ENCODE measurements at places on chromosomes 6 and 20.

DNA sequence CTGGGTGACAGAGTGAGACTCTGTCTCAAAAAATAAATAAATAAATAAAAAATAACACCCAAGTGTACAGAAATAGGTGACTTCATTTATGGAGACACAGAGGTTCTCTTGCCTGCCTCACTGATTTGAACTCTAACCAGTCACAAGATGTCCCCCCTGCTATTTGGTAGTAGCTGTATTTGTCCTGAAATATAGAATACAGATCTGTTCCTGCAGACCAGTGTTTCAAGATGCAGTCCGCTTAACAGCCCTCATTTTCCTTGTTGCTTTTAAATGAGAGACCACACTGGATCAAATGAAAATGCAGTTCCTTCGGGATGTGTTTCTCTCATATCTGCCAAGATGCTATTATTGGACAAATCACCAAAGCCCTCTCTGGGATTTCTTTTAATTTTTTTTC lies 7.6 kb downstream of the PLCB4 start:
- no peak for DNase-seq

- no peak for DNase-seq
Measured at GRCh38 chr20:63452341-63452740, 20.1 kb downstream of the KCNQ2 start.

DNA sequence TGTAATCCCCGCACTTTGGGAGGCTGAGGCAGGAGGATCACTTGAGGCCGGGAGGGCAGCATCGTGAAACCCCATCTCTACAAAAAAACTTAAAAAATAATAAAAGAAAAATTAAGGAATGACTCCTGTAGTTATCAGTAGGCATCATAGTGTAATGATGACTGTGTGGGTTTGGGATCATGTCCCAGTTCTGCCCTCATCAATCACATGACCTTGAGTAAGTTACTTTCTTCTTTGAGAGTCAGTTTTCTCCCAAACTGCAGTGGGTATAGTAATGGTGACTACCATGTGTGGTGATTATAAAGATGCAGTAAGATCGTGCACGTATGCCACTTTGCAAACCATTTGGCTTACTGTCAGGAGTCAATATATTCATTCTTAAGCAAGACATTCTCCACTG lies 89.2 kb downstream of the TXNDC5 start:
- no peak for DNase-seq

DNA sequence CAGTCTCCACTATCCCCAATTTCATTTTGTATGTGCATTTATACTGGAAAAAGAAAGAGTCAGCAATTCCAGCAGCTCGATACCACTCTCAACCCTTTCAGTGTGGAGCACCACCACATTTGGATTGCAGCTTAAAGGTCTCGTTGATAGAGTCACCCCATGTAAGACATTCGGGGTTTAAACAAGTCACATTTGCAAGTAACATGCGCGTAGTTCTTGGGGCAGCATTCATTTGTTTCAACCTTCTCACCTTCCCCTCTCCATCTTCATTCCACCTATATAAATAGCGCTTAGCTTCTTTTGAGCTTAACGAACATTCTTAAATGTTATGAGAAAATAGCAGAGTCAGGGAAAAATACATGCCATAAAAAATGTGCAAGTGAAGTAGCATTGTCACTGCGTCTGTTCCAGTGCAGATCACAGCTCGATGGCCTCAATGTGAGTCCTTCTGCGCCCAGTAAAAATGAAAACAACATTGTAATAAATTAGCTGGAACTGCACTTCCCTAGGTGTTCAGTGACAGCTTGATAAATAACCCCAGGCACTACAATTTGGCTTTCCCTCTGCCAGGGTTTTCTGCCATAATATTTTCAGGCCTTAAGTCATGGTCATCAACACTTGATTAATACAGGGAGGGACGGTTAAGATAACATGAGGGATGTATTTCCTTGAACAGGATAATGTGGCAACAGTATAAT lies 737.8 kb upstream of the NRSN1 start:
- DNase-seq: no peak

GRCh38 chr6:68756454-68757375 lies 121.6 kb downstream of the ADGRB3 start:
- DNase-seq: no peak

DNA sequence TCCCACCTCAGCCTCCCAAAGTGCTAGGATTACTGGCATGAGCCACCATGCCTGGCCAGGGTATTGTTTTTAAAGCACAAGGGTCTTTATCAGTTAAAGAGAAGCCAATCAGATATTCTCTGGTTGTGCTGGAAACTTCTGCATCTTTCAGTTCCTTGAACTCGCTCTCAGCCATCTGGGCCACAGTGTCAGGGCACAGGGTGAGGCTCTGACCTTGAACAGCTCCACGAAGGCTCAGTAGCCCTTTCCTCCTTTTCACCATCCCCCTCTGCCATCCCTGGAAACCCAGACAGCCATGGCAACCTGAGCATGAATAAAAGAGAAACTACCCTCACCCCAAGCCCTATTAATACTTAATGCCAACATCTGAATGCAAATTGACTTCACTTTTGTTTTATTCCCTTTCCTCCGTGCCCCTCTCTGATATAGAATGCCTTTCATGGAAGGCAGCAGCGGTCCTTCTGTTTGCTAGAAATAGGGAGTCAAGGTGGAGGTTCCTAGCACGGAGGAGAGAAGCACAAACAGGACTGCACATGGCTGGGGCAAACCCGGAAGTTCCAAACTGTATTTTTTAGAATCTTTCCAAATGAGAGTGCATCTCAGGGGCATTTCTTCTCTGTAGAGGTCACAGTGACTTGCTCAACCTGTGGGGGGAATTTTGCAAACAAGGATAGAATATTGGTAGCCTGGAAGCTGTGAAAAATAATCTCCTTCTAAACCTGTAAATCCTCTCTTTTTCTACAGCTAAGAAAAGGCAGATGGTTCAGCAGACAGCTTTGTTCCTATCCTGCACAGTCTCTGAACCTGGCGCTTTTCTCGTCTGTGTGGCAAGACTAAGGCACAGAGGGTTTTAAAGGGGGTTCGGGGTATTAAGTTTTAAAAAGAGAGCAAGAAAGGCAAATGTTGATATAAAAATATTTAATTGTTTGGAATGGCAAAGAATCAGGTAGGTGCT lies 176.4 kb upstream of the RREB1 start:
- DNase-seq: no peak

DNA sequence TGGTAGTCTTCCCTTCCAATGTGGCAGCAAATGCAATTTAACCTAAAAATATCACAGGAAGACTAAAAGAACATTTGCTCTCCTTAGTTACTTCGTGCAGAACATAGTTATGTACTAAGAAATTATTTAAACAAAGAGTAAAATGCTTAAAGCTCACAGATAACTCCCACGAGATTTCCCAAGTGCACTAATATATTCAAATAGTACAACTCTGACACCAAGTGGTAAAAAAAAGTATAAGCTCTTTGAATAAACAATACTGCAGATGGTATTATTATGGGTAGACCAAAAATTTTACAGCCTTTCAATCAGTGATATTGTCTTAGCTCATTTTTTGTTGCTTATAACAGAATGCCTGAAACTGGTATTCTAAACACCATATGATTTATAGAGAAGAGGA lies 52.8 kb upstream of the FILIP1 start:
- no peak for DNase-seq

- DNase-seq: no peak
Measured at GRCh38 chr6:118696271-118696670, 44.9 kb upstream of the CEP85L start.

DNA sequence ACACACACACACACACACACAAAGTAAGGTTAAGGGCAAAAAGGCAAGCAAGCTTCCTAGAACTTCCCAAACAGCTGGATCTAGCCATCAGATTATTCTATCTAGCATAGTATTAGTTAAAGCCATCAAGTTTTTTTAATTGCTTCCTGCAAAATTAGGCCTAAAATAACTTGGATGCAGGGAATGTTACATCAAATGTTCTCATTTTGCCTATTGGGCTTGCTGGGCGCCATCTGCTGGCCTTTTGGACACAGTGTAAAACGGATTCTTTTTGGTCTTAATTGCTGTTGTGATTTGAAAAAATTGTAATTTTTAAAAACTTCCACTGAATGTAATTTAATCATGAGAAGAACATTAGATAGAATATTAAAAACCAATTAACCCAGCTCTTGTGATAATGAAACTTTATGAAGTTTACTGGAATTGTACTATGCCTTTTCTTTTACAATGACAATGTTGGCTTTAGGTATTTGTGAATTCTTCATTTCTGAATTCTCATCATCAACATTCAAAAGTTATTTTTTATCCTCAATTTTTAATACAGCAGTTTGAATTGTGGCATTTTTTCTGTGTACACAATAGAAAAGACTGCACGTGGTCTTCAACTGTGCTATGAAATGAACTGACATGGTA lies 6.8 kb downstream of the MKKS start:
- DNase-seq: peak; percentile 7

DNA sequence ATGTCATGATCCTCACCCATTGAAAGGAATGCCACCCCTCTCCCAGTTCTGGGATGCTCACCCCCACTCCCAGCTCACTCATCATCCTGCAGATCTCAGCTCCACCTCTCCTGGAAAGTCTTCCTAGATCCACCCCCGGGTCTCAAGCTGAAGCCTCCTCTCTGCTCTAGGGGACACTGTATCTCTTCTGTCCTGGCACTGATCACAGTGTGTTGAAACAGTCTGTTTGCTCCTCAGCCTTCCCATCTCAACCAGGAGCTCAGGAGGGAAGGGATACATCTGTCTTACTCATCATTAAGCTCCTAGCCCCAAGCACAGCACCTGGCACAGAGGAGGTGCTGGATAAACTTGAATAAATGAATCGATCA lies 80.1 kb downstream of the MRPL14 start:
- no peak for DNase-seq

DNA sequence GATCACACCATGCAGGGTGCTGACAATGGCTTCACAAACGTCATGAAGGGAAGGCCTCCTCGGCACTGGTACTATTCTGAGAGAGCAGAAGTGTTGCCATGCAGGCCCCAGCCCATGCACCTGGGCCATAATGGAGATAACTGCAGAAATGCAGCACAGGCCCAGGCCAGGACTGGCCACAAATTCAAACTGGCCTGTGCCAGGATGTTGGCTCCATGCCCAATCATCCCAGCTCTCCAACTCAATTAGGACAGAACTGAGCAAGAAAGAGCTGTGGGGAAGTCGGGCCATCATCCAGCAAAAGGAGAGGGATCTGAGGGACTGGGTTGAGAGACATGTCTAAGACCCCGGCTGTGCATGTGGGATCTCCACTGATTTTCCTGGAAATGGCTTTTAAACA lies 48.9 kb upstream of the SYNDIG1 start:
- DNase-seq: no peak

GRCh38 chr6:50404643-50405042 lies 308.7 kb upstream of the TFAP2D start:
- DNase-seq: no peak

GRCh38 chr6:85679445-85680123 lies 36.9 kb upstream of the SYNCRIP start:
- DNase-seq: no peak

- DNase-seq: peak; percentile 84
Measured at GRCh38 chr20:36808317-36809257, 35.0 kb upstream of the DSN1 start.

GRCh38 chr20:63696306-63696627 lies 185 bp upstream of the TNFRSF6B start:
- no peak for DNase-seq

- no peak for DNase-seq
Measured at GRCh38 chr20:49112596-49113274, 66.6 kb downstream of the CSE1L start.

DNA sequence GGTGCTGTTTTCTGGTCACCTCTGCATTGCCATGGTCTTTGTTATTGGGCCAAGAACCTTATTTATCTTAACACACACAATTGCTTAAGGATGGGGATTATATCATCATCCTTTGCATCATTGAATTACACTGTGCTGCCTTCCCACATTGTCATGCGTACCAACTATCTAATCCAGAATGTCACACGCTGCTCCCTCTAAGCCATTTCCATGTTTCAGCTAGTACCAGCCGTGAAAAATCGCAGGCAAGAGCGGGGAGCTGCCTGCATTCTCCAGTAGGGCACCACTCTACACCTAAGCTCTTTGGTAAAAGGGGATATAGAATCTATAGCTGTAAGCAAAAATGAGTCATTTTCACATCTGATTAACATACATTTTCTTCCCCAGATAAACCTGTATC lies 277.0 kb downstream of the PRL start:
- no peak for DNase-seq

Data from T1000 (cell line).